ENCODE measurements at places on chromosomes 5 and 9.

DNA sequence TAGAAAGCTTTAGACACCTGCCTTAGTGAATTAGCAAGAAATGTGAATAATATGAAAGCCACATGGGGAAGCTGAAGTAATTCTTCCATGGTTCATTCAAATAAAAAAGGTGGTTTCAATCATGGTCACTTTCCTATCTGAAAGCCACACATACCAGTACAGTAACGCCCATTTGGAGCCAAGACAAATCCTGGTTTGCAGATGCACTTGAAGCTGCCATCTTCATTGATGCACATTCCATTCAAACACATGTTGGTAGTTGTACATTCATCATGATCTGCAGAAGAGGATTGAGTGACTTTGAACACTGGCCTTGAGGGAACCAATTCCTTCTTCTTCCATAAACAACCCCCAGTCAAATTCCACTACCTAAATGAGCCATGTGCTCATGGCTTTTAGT, 161.5 kb downstream of the FBN2 start:
- no peak for DNase-seq

GRCh38 chr9:4212661-4213060, 87.2 kb downstream of the GLIS3 start:
- DNase-seq, result no peak

GRCh38 chr5:168305281-168305680, 13.8 kb downstream of the WWC1 start:
- DNase-seq, result no peak

DNA sequence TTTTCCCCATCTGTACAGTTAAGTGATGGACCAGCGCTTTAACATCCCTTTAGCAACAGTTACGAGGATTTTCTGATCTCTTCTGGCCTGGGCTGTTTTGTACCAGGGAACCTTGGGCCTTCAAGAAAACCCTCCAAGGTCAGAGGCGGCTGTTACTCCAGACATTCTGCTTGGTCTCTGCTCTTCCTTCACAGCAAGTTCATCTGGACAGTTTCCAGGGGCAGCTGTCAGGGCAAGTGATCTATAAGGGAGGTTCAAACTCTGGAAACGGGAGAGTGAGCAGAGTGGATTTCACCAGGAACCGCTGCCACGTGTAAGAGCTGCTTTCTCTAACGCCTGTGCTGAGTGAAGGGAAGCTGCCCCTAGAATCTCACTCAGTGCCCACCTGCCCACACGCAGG, 36.7 kb downstream of the ZNF618 start:
- no peak for DNase-seq

DNA sequence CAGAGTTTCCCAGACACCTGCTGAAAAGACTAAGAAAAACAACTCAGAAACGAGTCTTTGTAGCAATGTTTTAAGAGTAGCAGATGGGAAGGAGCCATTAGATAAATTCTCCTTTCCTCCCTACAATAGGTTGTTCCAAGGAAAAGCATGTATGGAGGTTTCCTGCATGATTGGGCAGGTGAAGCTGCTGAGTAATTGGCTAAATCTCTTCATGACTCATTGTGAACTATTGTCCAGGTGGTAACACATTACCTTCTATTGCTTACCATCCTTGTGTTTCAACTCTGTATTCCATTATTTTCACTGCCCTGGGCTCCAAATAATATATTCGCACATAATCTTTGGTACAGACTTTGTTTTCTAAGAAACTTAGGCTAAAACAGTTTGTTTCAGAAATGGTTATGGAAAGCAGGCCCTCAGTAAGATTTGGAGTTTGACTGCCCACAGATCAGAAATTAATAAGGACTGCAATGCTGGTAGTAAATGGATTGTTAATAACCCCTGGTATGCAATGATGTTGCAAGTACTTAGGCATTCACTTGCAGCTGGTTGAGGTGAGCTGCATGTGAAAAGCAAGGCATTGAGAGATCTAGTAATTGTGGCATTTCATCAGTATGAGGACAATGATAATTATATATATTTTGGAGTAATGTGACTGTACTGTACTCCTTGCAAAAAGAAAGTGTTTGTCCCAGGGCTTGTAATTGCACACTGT, 281.4 kb upstream of the VLDLR start:
- DNase-seq, result no peak

DNA sequence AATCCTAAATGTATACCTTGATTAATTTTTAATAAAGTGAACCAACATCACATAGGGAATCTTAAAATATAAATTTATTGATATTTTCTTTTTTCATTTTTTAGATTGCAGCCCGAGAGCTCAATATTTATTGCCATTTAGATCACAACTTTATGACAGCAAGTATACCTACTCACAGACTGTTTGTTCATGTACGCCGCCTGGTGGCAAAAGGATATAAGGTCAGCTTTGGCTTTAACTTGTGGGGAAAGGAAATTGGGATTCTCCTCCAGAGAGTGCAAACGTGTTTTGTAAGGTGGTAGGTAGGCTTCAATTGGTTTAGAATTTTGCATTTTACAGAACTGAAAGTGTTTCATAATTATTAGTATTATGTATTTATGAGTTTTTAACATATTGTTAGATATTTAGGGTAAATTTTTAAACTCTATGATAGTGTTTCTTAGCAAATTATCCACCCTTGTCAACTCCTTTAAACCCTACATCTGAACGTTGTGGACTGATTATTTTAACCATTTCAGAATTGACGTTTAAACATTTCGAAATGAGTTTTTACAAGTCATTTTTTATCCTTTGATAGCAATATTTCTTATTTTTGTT, 17.5 kb upstream of the DHFR start:
- DNase-seq, result no peak

GRCh38 chr9:125885405-125886034, 138.3 kb downstream of the PBX3 start:
- DNase-seq, result no peak

DNA sequence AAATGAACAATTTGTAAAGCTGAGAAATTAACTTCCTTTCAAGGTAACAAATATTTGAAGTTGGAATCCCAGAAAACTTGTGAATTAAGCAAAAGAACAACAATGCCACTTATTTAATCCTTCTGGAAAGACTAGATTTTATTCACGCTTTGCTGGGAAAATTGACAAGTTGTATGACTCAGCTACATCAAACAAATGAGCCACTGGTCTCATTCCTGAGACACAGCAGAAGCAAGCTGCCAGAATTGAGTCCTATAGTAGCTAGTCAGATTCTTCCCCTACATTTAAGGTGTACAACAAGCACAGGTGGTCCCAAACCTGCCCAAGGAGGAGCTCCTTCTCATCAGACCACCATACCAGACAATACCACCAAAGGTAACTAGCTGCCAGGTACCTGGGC, 280.7 kb downstream of the SPOCK1 start:
- no peak for DNase-seq

GRCh38 chr9:97615439-97616072, 17.6 kb downstream of the TSTD2 start:
- no peak for DNase-seq

DNA sequence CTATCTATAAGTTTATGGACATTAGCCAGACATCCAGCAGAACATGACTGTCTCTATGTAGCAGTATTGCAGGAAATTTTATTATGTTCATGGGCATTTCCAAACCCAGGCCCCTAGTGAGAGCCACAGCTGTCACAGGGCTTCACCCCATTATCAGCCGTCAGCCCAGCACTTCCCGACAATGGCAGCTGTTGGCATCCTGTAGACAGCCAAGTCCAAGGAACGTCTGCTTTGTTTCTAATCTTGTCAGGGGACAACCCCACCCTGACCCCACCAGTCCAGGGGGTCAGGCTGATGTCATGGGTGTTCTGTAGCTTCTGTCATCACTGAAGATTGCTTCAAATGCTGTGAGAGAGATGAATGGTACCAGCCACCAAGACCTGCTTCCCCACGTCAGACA, 565.3 kb upstream of the BRINP1 start:
- DNase-seq, result no peak

GRCh38 chr9:37534412-37534811, 41.8 kb downstream of the FBXO10 start:
- DNase-seq, result no peak

- no peak for DNase-seq
Measured at GRCh38 chr9:5191985-5192384, 6.5 kb upstream of the INSL6 start.

DNA sequence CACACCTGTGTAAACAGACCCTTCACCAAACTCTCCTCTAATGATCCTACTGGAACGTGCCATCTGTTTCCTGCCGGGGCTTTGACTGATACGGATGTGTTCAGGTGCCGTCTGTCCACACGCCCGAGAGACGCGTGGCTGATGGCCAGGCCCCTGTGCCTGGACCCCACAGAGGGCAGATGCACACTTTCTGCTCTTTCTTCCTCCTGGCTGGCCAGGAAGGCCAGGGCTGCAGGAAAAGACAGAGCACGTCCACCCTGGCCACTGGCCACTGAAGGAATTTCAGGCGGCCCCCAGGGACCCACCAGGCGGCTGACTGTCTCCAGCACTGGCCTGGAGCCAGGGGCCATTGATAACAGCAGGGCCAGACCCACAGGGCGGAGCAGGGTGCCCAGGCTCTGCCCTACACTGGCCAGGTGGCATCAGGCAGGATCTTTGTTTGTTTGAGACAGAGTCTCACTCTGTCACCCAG, 3.6 kb upstream of the ENG start:
- DNase-seq, result no peak

DNA sequence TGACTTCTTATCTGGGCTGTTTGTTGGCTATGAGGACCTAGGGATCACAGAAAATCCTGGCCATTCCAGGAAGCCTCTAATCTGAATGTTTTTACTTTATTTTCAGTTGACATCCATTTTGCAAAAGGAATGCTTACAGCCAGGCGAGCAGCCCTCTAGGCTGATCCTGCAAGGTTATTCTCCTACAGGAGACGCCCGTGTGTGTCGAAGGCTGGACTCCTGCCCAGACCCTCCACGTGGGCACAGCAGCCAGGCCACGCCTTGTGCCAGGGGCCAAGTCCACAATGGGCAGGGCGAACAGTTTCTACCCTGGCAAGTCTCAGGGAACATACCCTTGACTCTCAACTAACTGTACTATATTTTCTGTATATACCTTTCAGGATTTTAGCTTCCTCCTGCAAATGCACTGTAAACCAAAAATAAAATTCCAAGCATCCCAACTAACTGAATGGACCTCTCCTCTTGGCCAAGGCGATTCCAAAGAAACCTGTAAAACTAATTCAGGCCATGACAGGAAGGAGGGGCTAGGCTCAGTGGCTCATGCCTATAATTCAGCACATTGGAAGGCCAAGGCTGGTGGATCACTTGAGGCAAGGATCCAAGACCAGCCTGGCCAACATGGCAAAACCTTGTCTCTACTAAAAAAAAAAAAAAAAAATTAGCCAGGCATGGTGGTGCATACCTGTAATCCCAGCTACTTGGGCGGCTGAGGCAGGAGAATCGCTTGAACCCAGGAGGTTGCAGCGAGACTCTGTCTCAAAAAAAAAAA, 5.7 kb downstream of the CMBL start:
- DNase-seq, result no peak

DNA sequence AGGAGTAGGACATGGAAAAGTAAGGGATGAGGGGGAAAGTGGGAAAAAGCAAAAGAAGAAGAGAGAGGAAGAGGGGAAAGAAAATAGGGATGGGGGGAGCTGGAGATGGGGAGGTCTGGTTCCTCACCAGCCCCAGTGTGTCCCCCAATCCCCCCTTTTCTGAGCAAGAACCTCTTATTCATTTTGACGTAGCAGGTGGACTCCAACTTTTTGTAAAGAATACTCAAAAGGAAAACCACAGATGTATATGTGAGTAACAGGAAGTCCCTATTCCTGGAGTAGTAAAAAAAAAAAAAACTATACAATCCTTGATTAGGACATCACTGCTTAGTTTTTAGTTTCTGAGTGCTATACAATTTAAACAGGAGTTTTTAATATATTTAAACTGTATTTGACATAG, 3.9 kb upstream of the CFAP95 start:
- no peak for DNase-seq

GRCh38 chr9:101397746-101398067, 711 bp downstream of the MRPL50 start:
- DNase-seq, result no peak

DNA sequence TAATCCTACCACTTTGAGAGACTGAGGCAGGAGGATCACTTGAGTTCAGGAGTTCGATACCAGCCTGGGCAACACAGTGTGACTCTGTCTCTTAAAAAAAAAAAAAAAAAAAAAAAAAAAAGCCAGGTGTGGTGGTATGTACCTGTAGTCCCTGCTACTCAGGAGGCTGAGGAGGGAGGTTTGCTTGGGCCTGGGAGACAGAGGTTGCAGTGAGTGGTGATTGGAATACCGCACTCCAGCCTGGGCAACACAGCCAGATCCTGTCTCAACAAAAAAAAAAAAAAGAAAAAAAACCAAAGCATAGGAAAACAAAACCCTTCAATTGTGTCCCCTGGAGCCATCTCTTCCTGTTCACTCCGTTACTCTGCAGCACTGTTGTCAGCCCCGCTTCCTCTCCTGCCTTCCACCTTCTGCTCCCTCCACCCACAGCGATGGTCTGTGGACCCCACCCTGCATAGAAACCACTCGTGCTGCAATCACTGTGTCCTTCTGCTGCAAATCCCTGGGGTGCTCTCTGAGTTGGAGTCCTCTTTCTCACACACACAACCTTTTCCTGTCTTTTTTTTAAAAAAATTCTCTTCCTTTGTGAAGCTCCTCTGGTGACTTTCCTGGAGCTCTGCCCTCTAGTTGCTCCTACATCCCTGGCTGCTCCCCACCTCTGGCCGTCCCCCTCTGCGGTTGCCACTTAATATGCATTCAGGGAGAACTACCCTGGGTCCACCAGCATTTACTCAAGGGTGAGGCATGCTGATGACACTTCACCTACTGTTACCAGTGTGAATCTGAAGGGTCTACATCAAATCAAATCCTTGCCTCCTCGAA, 22.2 kb downstream of the CCT5 start:
- no peak for DNase-seq

DNA sequence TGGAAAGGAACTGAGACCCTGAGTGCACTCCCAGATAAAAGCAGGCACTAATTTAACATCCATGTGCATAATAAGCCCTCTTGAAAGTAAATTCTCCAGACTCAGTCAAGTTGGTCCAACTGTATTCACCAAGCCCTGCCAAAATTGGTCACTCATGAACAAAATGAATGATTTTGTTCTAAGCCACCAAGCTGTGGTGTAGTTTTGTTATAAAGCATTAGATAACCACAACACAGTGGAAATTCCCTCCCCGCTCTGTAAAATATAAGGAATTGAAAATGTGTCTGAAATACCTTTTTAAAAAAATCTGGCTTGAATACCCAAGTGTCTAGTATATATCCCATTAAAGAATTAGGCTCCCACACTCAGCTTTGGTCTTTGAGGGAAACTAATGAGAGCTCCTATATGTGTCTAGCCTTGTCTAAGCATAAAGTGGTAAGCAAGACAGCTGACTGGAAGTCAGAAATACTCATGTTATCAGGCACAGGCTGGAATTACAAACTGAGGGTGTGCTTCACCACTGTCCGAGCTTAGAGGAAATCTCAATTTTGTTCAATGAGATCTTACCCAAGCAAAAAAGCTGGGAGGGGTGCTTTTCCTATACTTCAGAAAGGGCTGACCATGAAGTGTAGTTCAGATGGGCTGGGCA, 33.2 kb downstream of the IDNK start:
- no peak for DNase-seq

- no peak for DNase-seq
Measured at GRCh38 chr5:88515881-88516819, 247.5 kb upstream of the TMEM161B start.
